ENCODE measurements at places on chromosomes 5 and 9. TPM values are rescaled to one million over a fixed set of nuclear protein-coding genes. Genes with fewer than 3 reads are reported as not detected.

The DMGDH gene
- polyA plus RNA-seq = 1.4 TPM

The SMIM33 gene
- not detected for polyA plus RNA-seq

The SAXO1 gene
- polyA plus RNA-seq = 0.23 TPM

The IL17B gene
- 1.4 TPM for polyA plus RNA-seq

The SLC35A4 gene
- polyA plus RNA-seq = 81.1 TPM

The SLC34A1 gene
- not detected for polyA plus RNA-seq

The SPINK13 gene
- 0.73 TPM for polyA plus RNA-seq

The COL15A1 gene
- polyA plus RNA-seq = 2.5 TPM

The GLRA1 gene
- not detected for polyA plus RNA-seq

The PFN3 gene
- not detected for polyA plus RNA-seq

The JAKMIP2 gene
- 11.4 TPM for polyA plus RNA-seq

The ABLIM3 gene
- polyA plus RNA-seq = 117 TPM

The GOLGA1 gene
- polyA plus RNA-seq = 18.9 TPM

The TTLL11 gene
- polyA plus RNA-seq = 11.1 TPM

The TPPP gene
- polyA plus RNA-seq = 6.4 TPM

The FGF18 gene
- 4.6 TPM for polyA plus RNA-seq

The BDP1 gene
- polyA plus RNA-seq = 41.6 TPM

The PPP1R2B gene
- polyA plus RNA-seq = 0.13 TPM

The EIF4E1B gene
- not detected for polyA plus RNA-seq

The TSPAN17 gene
- 34.1 TPM for polyA plus RNA-seq

The COL23A1 gene
- polyA plus RNA-seq = 6.7 TPM

The WNT8A gene
- polyA plus RNA-seq = not detected

The LRRC19 gene
- polyA plus RNA-seq = 0.26 TPM
